Fibroblast of gingiva (primary cell): ENCODE measurements at places on chromosomes 6 and 20.

- peak; percentile 18 for DNase-seq
These were observed 48.8 kb downstream of the FLRT3 start for GRCh38 chr20:14288341-14289330.

DNA sequence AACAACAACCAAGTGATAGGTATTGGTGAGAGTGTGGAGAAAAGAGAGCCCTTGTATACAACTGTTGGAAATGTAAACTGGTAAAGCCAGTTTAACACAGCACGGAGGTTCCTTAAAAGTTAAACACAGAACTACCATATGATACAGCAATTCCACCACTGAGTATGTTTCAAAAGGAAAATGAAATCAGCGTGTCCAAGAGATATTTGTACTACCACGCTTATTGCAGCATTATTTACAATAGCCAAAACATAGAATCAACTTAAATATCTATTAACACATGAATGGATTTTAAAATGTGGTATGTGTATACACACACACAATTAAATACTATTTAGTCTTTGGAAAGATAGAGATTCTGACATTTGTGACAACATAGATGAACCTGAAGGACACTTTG, 1.1 kb downstream of the PTCHD4 start:
- DNase-seq, result no peak

- DNase-seq, result no peak
These were observed 229.9 kb downstream of the BCAS1 start for GRCh38 chr20:53840532-53840931.

DNA sequence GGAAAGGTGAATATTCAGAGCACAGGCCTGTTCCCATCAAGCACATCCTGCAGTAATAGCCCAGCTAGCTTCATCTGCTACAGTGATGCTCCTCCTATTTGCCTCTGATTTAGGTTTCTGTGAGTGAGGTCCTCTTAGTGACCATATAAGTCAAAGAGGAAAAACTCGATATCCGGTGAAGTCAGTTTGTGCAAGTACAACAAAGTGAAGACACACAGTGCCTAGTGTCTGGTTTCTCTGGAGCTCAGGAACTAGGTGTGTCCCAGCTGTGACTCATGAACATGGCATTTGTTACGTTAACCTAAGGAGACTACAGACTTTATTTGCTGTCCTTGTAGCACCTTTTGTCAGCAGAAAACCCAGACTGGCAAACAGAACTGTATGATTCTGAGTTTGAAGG, 33.9 kb downstream of the EDN1 start:
- DNase-seq, result peak; percentile 40

DNA sequence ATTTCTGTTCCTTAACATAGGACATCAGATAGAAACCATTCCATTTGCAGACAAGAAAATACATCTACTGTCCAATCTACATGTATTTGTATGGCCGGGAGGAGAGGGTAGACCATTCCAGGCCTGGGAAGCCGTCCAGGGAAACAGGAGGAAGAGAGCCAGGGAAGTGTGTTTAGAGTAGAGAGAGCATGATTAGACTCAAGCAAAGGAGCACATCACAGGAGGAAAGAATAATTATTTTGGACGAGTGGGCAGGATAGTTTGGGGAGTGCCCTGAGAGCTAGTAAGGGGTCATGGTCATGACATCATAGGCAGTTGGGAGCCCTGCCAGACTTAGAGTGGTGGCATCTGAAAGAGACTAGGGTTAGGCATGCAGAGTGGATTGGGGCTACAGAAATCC, 250.0 kb downstream of the HIVEP2 start:
- DNase-seq, result peak; percentile 22

GRCh38 chr20:10565922-10566897, 107.6 kb downstream of the JAG1 start:
- no peak for DNase-seq

DNA sequence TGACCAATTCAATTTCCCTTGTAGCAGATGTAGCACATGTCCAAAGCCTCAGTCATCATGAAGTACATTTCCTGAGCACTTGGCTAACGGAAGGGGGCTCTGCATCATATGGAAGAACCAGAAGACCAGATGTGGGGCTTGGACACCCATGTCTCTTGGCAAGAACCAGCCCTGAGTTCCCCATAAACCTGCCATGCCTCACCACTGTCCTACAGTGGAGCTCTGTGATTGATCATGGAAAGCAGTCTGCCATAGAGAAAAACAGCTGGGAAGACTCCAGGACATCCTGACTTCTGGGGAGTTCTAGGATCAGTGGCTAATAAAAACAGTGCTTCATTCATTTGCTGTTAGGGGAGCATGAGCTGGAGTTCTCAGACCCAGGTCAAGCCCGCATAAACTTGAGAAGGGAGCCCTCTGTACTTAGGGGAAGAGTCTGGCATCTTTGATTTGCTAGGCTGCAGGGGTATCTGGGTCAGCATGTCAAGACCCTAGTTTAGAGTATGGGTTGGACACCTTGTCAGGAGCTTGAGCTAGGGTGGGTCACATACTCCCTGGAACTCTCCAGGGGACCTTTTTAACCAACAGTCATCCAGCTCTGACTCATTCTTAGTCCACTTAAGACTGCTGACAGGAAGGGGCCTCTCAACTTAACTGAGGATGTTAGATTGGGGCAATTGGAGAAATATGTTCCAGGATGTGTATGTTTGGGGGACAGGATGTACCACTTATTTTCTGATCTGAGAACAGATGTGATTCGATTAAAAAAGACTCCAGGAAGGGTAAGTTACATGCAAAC, 26.3 kb upstream of the TRAM2 start:
- peak; percentile 52 for DNase-seq

- DNase-seq, result no peak
These were observed 145.3 kb downstream of the KHDC1L start for GRCh38 chr6:73079978-73080377.

- DNase-seq, result no peak
These were observed 64.3 kb downstream of the CDH4 start for GRCh38 chr20:61316346-61316745.

DNA sequence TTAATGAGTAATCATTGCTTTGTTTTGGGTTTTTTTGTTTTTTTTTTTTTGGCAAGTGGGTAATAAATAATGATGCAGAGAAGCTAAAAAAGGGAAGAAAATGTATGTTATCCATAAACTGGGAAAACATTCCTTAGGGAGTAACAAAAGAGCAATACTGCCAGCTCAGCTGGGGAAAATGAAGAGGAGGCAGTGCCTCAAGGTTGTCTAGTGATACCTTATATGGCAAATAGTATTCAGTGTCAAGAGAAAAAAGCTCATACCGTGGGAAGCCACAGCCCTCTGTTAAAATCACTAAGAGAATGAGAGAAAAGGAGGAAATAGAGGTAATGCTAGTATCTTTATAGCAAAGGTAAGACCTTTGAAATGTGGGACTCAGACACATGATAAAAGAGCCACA, 47.1 kb upstream of the SMLR1 start:
- no peak for DNase-seq

DNA sequence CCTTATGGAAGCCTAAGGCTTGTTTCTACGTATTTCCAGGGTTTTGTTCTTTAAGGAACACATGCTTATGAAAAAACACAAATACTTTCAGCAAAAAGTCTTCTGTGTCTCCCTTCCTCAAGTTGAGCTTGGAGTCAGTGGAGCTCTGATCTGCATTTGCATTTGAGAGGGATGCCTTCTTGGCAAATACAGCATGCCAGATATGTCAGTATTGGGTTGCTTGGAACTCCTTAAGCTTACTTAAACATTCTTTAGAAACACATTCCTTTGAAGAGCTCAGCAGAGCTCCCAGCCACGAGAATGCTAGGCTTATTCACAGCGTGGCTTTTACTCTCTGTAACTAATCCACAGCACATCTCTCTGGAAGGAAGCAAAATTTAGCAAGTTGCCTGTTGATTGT, 68.3 kb downstream of the ANKRD6 start:
- no peak for DNase-seq

DNA sequence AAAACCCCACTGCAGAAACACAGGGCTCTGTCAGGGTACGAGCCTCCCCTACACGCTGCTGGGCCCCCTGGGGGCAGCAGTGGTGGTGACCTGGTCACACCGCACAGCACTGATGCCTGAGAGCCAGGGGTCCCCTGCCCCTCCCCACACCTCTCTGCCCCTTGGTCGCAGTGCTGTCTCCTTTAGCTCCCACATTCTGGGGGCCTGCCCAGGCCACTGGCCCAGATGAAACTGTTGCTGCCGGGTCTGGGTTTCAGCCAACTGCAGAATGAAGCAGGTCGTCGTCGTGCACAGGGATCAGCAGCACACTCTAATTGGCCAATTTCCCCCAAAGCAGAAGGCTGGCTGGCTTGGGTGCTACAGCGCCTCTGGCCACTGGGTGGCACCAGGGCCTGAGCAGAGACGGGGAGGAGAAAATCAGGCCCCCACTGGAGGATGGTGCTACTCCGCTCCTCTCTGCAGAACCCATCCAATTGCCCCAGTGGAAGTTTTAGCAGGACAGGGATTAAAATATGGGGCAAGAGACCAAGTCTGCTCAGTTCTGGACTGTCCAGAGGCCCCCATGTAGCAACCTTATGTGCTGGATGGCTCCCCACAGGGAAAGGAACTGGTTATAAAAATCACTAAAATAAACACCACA, 26.1 kb downstream of the DIDO1 start:
- DNase-seq, result peak; percentile 74

DNA sequence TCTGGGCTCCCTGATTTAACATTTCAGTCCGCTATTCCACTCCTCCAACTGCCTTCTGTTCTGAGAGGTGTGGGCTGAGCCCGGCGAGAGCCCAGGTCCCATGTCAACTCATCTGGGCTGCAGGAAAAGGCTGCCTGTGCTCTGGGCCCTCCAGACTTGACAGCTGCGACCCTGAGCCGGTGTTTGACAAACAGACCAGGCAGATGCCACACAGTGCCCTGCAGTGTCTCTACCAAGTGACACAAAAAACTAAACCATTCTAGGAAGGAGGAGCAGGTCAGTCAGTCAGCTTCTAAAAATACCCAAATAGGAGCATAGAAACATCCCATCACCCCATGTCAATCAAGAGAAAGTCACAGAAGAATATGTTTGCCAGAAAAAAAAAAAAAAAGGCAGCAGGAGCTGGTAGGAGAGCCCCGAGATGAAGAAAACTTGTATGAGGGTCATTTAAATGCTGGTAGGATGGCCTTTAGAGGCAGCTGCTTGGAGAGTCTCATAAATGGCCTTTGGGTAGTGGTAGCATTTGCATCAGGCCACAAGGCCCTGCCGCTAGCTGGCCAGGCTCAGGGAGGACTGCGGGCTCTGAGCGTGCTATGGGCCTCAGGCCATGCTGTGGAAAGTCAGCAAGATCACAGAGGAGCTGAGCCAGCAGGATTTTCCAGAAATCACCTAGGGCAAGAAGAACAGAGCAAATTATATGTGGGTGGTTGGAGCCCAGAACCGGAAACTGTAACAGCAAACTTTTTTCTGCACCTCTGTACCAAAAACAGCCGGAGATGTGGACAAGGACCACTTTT, 36.6 kb upstream of the GFOD1 start:
- DNase-seq, result no peak

GRCh38 chr20:62762376-62762775, 33.9 kb upstream of the MRGBP start:
- DNase-seq, result no peak

DNA sequence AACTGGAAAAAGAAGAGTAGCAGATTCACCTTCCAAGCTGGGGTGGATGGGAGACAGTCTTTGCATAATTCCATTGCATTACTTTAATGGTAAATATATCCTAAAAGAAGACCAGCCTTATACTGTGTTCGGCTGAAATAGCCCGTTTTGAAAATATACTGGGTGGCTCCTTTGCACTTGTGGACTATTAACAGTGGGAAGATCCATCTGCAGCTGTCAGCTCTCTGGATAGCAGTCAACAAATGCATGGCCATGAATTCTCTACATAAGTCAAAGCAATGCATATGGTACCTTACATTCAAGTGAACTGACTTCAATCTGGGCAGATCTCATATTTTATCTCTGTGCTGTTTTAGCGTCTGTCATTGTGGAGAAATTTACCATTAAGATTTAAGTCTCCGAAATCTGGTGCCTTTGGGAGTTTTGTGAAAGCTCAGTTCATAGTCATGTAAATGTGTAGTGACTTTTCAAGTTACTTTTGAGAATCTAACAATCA, 400.6 kb upstream of the RNF217 start:
- no peak for DNase-seq

DNA sequence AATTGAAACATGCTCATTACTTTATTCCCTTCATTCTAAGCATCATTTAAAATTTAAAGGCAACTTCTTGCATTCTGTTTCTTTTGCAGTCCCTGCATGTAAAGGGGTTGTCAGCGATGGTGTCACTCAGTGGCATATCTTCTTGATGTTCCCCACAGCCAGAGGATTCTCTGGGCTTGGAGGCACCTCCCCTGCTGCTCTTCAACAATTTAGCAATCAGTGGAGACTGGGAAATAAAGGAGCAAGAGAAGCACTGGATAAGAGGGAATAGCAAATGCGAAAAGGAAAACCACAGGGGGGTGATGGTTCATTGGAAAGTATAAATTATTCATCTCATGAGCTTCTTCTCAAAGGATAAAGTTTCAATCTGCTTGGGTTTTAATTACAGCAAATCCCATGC, 30.7 kb upstream of the MC3R start:
- no peak for DNase-seq

DNA sequence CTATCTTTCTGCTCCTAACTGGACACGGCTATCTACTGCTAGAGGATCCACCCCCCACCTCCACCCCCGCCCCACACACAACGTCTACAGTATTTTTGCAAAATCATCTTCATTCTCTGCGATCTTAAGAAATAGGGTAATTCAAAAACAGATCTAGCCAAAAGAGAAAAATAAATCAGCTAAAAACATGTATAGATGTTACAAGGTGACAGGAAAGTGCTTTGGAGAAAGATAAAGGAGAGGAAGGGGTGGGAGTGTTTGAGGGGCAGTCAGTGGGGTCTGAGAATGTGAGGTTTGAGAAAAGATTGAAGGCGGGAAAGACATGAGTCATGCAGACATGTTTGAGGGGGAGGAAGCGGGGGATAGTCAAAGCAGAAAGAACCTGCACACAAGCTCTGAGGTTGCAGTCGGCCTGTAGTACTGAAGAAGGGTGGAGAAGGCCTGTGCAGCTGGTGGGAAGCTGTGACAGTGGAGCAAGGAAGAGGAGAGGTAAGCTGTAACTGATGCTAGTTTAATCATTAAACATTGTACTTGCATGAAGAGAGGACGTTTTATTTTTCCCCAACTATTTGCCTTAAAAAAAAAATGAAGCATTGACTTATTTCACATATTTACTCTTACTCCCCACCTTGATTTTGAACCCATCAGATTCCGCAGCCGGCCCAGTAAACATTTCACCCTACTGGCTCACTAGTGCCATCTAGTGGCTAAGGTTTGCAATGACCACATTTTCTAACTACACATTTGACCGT, 332.6 kb downstream of the ADGRB3 start:
- DNase-seq, result peak; percentile 14

DNA sequence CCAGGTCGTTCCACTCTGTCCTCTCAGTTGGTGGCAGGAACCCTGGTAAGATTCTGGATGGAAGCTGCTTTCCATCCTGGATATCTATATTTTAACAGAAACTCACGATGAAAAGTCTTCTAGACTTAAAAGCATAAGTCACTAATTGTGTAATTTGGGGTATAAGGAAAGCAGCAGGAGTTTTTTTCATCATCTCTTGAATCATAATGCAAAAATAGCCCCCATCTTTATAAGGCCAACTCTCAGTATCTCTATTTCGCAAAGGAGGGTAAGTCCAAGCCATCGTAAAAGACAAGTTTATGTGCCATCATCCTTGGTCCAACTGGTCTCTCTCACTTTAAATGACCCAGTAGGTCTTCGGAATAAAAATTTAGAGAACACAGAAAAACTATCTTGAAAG, 95.1 kb downstream of the FAM50B start:
- DNase-seq, result no peak

GRCh38 chr6:35209081-35209480, 4.7 kb upstream of the SCUBE3 start:
- no peak for DNase-seq
